ENCODE measurements at places on chromosomes 11 and 22.

DNA sequence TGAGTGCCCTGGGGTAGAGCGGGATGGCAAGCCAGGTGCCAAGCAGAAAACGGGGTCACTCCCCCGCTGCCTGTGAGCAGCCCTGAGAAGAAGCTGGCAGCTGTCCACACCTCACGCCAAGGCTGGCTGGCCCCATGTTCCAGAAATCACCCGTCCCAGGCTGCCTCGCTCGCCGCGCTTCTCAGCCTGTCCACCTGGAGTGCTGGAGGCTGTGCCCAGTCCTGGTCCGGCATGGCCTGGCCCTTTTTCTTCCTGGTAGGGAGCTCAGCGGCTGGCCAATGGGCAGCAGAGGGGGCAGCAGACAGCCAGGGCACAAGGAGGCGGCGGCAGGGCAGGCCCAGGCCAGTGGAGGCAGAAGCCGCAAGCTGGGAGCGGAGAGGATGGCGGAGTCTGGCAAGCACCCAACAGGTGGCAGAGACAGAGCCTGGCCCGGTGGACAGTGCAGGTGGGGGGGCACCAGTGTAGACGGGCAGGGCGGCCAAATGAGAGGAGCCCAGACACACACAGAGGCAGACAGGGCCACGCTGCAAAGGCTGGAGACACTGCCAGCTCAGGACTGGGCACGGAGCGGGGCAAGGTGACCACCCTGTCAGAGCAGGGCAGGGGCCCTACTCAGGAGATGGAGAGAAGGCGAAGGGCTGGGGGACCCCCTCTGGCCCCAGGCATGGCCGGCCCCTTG, 37.2 kb upstream of the TH start:
- DNase-seq = no peak

DNA sequence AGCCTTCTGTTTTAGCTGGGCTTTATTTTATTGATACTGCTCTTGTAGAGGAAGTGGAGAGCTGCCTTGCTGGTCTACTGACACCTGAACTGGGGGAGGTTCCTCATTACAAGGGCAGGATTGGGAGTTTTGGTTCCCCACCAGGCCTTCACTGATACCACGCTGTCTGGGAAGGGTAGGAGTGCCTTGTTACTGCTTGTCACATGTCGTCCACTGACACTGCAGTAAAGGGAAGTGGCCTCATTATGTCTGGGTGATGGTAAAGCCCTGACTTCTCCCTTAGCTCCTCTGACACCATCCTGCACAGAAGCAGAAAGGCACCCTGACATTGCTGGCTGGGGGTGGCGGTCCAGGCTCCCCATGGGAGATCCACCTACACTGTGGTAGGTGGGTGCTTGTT, 38.7 kb upstream of the ELF5 start:
- DNase-seq = no peak

- DNase-seq = no peak
Measured at GRCh38 chr22:36768616-36769015, 7.3 kb downstream of the IFT27 start.

- DNase-seq = no peak
Measured at GRCh38 chr11:122101625-122102291, 14.3 kb downstream of the BLID start.

DNA sequence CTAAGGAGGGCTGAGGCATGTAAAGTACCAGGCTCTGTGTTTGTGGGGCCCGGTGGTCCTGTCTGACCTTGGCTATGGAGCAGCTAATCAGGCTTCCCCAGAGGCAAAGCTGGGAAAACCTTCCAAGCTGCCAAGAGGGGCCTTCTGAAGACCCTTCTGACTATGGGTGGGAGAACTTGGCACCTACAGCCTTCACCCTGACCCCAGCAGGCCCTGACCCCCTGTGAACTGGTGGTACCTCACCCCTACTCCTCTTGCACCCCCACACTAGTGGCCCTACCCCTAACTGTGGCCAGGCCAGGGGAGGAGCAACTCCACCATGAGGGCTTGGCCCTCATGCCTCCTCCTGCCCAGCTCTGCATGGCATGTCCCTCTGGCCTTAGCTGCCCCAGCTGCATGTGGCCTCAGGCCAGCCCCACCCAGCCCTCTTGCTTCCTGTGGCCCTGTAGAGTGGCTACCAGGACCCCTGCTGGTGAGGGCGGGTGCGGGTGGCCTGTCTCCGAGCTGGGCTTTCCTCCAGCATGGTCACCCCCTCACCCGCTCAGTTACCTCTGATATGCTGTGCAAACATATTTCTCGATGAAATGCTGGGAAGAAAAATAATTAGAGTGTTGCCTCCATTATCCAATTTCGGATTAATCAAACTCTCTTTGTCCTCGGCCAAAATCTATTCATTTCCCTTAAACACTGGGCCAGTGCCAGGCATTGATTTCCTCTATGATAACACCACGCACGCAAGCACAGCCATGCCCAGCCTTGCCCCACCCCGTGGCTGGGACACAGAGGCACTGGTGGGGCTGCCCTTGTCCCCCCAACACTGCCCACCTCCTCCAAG, 7.5 kb downstream of the GNAZ start:
- no peak for DNase-seq
